Lung (tissue), 17 donors: ENCODE measurements at places on chromosomes 12 and 14.

GRCh38 chr12:52391618-52392002 lies 6.2 kb upstream of the KRT84 start:
- peak; percentile 19 for DNase-seq

DNA sequence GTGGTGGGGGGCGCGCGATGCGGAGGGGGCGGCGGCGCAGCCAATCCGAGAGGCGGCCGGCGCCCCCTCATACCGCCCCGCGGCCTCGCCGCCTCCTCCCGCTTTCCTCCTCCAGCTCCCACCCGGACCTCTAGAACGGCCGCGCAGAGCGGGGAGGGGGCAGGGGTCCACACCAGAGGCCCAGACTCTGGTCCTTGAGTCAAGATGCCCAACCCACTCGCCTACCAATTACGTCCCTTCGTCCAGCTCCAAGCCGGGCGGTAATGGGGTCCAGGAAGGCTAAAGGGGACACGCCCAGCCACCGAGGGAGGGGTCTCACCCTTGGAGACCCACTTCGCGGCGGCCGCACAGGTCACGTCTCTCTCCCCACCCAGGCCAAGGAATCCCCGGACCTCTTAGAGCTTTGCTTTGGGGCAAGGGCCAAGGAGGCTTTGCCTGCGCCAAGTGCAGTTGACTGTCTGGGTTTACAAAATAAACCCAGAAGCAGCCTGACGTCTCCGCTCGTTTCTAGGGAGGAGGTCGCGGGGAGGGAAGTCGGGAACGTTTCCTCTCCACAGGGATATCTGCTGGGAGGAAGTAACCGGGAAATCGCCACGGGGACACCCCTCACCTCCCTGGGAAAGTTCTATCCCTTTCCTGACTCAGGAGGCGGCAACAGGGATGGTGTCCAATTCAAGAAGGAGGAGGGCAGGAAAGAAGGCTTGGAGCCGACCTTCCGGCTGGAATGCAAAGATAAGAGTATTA lies 394 bp upstream of the AMIGO2 start:
- peak; percentile 67 for DNase-seq

DNA sequence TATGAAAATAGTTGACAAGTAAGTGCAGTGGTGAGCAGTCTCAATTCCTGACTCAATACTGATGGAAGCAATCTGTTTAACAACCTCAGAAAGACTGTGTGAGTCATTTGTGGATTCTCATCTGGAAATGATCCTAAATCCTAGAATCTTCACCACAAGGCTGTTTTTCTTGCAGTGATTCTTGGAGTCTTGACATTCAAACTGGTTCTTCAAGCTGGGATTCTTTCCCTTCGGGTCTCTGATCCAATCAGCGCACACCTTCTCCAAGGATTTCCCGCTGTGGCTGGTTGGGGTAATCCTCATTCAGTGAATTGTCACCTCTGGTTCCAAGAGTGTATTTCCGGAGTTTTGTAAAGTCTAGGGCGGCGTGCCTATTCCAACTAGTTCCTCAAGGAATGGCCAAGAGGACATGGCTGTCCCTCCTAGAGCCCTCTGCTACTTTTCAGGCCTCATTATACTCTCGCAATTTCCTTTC lies 37.7 kb upstream of the FOXJ2 start:
- peak; percentile 30 for DNase-seq

DNA sequence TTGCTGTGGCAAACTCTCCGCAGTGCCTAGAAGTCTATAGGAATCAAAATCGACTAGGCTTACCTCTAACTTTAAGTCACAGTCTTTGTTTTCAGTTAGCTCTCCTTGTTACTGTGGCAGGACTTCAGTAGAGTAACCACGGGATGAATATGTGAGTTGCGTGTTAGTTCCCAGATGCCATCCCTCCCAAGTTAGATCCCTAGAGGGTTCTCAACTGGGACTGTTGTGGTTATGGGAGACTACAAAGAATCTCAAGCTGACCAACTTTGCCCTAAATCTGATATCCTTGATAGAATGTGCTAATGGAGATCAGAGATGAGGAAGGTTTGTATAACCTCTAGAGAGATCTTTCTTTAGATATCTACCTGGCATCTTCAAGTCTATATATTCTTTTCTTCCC lies 208.1 kb downstream of the AKAP6 start:
- no peak for DNase-seq

DNA sequence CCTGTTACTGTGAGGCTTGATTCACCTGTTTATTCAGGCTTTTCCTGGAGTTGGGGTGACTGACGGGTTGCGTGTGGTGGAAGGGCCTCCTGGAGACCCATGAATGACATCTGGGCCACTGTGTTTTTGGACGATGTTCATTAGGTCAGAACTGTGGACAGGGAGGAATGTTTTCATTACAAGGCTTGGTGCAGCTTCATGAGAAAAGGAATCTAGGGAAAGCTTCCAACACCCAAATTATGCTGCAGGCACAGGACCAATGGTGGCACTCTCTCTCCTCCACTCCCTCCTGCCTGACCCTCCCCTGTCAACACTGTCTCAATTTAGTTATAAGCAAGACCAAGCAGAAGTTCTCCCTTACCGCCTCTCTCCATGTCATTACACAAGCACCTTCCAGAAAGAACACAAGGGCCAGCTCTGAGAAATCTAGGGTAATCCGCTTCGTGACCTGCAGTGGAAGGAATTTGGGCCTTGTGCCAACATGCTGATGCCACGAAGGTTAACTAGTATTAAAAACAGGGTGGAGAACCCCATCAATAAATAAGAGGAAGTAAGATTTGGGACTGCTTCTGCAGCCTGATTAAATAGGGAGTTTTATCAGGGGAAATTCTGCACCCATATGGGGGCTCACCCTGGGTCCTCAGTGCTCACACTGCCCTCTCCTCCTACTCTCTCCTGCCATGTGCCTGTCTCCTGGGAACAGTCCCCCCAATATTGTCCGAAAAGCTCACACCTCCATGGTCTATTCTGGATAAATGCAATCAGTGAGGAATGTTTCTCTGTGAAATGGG lies 200.3 kb downstream of the KTN1 start:
- peak; percentile 50 for DNase-seq

- no peak for DNase-seq
Measured at GRCh38 chr14:21066882-21067502, 3.1 kb upstream of the ARHGEF40 start.

DNA sequence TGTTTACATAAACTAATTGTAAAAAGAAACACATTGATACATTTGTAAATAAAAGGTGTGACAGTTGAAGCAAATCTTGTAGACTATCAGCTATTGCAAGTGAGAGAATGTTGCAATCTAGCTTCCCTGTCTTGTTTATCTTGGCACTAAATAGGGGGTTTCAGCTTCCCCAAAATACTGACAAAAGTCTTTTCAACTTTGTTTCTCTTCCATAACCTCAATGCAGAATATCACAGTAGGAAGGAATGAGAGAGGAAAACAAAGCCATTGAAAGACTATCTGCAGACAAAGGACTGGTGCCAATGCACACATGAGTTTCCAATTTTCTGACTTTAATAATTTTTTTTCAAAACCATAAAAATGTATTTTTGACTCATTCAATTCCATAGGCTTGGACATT lies 886.2 kb upstream of the MGAT4C start:
- DNase-seq, result no peak

- DNase-seq, result no peak
Measured at GRCh38 chr14:61368114-61368710, 46.8 kb downstream of the PRKCH start.

DNA sequence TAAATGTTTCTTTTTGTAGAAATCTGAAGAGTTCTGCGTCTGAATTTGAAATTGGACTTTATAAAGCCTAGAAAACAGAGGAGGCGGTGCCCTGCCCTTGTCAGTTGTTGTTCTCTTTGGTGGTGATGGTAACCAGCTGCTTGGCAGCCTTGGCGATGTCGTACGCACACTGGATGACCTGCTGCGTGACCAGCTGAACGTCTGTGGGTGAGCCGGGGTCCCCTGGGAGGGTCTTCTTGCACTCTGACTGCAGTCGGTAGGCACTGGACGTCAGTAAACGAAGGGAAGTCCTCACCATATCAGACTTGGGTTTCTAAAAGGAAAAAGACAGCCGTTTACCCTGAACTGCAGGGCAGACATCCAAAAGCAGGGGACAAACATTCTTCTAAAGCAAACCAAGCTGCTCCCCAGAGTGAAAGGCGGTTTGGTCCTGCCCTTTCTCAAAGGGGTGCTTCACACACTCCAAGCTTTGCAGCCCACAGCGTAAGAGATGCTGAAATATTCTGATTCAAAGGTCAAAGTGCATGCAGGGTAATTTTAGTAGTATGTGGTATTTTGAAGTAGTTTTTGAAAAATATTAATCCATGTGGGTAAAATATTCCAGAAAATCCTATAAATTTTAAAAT lies 32.9 kb downstream of the TCHP start:
- peak; percentile 86 for DNase-seq

GRCh38 chr12:76311796-76312195 lies 36.4 kb downstream of the BBS10 start:
- no peak for DNase-seq

DNA sequence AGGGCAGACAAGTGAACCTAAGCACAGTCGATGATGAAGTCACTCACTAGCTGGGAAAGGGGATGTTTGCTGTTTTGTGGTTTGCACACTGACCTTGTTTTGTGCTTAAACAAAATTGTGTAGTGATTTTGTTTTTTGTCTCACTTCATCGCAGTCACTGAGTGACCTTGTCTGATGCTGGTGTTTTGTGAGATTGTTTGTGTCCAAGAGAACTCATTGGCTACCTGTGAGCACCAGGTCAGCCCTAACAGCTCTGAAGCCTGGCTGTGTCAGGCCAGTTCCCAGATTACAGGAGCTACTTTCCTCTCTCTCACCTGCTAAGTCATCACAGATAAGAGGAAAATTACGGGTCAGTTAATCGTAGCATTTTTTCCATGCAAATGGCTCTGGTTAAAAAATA lies 3.9 kb upstream of the ESYT1 start:
- DNase-seq, result no peak

DNA sequence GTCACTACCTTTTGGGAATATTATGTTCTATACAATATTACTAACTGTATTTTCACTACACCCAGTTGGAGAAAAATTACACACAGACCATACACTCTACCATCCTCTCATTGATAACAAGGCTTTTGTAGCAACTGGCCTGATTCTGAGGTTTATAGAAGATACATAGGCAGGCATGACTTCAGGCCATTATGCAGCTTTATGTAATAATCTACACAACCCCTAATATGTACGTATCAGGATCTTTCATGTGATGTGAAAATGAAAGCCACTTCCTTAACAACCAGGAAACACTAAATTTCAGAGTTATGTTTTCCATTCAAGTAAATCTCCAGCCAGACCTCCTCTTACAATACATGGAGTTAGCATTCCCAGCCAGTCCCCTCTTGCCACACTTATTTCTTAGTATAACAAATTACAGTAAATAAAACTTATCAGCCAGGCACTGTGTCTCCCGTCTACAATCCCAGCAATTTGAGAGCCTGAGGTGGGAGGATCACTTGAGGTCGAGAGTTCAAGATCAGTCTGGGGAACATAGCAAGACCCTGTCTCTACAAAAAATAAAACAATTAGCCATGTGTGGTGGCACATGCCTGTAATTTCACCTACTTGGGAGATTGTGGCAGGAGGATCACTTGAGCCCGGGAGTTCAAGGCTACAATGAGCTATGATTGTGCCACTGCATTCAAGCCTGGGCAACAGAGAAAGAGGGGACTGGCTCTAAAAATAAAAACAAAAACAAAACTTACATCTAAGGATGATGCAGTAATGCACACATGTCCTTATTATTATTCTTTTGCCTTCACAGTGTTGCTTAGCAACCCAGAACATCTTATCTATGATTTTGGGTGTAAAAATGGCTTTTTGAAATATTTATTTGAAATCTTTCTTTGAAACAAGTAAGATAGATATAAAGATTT lies 10.4 kb upstream of the OSBPL8 start:
- no peak for DNase-seq

GRCh38 chr12:121490401-121491281 lies 90.2 kb downstream of the KDM2B start:
- no peak for DNase-seq

GRCh38 chr12:117000316-117000715 lies 89.6 kb downstream of the FBXW8 start:
- no peak for DNase-seq

GRCh38 chr12:107788690-107789458 lies 14.4 kb downstream of the ASCL4 start:
- DNase-seq, result no peak
